Peyer's patch (tissue), 4 donors: ENCODE measurements at places on chromosomes 1 and 21. TPM values are rescaled to one million over a fixed set of nuclear protein-coding genes. Genes with fewer than 3 reads are reported as not detected.

Gene SLC30A10
- total RNA-seq: 31.9 TPM

DNA sequence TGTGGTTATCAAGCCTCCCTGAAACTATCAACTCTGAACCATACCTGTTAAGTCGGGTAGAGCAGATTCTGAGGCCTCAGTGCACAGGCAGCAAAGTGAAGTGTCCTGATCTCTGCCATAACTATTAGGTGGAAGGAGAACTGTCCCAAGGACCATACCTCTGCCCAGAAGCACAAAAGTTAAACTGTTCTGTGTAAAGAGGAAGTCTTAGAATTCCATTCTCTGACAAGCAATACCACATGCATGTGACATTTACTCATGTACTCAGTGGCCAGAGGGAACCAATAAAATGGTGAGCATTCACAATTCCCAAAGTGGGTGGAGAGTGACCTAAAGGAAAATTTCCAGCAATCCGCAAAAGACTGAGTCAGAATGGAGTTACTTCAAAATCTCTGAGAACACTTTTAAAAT, 61.0 kb downstream of the TOR3A start:
- no peak for DNase-seq

- DNase-seq: peak; percentile 88
Measured at GRCh38 chr1:151443846-151444782, 15.2 kb downstream of the POGZ start.

GRCh38 chr1:97307151-97307550, 585.6 kb downstream of the PTBP2 start:
- DNase-seq: no peak

DNA sequence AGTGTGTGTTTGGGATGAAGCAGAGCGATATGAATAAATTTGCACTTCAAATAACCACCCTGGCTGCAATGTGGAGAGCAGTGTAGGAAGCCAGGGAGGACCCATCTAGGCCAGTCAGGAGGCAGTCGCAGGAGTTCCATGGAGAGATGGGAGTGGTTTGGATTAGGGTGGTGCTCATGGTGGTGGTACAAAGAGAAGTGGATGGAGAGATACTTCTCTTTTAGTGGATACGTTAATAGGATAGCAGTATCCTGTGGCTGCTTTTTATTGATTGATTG, 58.2 kb downstream of the MAN1C1 start:
- no peak for DNase-seq

GRCh38 chr1:212149566-212149965, 114.0 kb downstream of the DTL start:
- no peak for DNase-seq
